ENCODE measurements at places on chromosomes 7 and 10.
A peak's percentile ranks its signal among the peaks of the same experiment; 100 is the strongest.

DNA sequence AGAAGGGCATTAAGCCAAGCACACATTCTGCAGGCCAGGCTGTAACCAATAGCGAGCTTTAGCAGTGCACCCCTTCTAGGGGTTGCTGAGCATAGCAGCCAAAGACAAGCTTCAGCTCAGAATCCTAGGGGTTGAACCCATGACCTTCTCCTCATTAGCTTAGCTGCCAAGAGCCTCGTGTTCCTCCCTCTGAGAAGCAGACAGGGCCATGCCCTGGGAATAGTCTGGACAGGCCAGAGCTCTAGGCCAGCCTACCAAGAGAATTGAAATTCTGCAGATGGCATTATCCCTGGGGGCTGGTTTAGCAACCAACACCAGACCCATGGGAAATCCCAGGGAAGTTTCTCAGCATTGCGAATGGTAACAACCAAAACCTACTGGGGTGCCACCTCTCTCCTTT is 77.2 kb downstream of the PLXNA4 start:
- no peak for DNase-seq

GRCh38 chr7:87213252-87213651 is 6.3 kb downstream of the TMEM243 start:
- DNase-seq: no peak

GRCh38 chr7:37756797-37757551 is 73.4 kb downstream of the GPR141 start:
- DNase-seq: no peak

- DNase-seq: no peak
These were observed 30.2 kb downstream of the TAS2R16 start for GRCh38 chr7:122965306-122965705.

- DNase-seq: no peak
These were observed 74.3 kb downstream of the PTN start for GRCh38 chr7:137269240-137269639.

DNA sequence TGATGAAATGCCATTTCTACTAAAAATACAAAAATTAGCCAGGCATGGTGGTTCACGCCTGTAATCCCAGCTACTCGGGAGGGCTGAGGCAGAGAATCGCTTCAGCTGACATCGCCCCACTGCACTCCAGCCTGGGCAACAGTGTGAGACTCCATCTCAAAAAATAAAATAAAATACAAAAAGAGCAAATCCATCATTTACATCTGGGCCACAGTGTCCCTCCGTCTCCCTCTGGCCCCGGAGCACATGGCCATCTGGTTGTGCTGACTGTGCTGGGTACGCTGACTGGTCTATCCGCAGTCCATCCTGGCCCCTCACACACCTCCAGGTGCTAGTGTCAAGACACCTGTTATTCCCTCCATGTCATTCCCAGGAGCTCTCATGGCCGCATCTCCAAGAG is 42.1 kb downstream of the KCNH2 start:
- DNase-seq: no peak

DNA sequence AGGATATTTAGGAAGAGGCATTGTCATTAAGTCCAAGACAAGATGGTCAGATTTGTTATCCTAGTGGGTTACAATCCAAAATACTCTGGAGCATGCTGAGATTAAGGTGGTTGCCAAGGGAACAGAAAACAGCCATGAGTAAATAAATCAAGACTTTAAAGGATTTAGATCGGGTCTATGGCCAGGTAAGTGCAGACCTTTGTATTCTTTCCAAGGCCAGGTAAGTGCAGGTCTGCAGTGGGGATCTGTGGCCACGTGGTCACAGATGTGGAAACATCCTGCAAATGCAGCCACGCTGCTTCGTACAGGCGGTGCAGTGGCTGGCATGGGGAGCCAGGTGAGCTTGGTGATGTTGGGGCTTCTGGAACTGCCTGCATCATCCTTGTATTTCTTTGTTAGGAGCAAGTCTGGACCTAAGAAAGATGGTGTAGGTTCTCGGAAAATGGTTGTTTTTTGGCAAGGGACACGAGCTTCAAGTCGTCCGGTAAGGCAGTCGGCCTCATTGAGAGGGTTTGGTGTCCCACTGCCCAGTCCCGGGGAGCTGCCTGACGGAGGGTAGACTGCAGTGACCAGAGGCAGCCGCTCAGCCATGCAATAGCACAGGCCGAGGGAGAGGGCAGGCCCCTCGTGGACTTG is 21.8 kb downstream of the ZNF775 start:
- no peak for DNase-seq

GRCh38 chr7:77859343-77859742 is 60.8 kb downstream of the PHTF2 start:
- no peak for DNase-seq

- no peak for DNase-seq
These were observed 77.6 kb downstream of the BICC1 start for GRCh38 chr10:58590152-58590840.

GRCh38 chr10:19209319-19209718 is 160.7 kb downstream of the MALRD1 start:
- DNase-seq: no peak

DNA sequence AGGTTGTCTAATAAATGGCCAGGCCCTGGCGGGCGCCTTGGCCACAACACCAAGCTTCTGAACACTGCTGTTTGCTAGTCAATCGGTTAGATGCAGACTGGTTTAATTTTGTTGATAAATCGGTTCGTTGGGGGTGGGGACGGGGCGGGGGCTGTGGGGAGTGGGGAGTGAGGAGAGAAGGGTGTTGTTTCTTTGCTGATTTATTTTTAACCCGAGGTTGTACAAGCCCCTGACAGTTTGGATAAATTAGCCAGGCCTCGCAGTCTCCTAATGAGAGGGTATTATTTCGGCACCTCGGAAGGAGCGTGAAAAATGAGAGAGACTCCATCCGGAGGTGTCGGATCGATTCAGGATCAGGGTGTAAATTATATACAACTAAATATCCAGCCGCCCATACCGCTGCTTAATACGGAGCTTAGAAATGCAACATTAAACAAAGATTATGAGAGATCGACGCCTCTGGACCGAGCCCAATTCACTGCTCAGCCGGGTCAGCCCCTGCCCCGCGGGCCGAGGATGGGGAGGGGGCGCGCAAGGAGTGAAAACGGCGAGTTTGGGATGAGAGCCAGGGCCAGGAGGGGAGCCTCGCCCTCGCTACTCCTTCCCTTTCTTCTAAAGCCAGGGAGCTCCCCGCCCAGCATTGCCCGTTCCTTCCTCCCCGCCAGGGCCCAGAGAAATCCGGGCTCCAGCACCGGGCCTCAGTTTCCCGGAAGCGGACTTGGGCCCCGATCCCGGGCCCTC is 8.0 kb downstream of the UNCX start:
- DNase-seq: no peak

DNA sequence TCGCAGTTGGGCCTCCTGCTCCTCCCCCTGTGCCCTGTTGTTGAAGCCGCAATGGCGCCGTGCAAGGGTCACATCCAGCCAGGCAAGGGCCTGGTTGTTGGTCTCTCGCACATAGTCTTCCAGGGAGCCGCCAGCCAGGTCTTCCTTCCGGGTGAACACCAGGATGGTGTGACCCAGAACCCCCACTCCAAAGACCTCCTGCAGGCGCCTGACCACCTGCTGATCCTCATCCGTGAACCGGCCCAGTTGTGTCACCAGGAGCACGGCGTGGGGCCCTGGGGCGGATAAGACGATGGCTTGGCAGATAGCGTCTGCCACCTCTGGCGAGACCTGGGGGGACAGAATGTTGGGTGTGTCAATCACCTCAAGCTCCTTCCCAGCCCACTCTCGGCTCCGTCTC is 4.2 kb downstream of the GIMAP6 start:
- no peak for DNase-seq

DNA sequence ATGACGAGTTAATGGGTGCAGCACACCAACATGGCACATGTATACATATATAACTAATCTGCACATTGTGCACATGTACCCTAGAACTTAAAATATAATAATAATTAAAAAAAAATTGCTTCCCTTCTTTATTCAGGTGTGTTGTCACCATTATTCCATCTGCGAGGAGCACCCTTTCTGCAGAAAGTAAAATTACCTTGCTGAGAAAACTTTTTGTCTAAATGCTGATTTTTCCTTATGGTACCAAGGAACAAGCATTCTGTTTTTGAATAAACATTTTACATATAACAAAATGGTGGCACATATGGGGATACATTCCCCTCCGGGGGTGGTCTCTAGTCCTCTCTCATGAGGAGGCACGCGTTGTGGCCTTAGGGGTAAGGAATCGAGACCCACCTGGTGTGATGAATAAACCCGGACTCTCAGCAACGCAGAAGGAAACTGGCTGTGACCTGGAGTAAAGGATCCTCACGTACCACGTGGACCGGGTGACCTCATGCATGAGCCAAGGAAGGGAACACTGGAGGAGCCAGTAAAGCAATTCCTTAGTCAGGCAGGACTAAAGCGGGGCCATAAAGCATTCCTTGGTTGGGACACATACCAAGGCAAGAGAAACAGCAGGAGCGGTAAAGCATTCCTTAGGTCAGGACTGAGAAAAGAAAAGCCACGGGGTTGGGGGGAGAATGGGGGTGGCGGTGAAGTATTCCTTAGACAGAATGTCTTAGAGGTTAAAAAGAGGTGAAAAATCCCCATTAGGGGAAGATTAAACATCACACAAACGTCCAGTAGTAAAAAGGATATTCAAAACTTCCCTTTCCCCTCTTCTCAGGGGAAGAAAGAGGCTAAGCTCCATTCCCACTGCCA is 20.8 kb upstream of the OPTN start:
- no peak for DNase-seq

GRCh38 chr7:128266883-128267594 is 26.0 kb downstream of the LEP start:
- no peak for DNase-seq

- no peak for DNase-seq
These were observed 73.0 kb downstream of the TFPI2 start for GRCh38 chr7:93817526-93817925.

DNA sequence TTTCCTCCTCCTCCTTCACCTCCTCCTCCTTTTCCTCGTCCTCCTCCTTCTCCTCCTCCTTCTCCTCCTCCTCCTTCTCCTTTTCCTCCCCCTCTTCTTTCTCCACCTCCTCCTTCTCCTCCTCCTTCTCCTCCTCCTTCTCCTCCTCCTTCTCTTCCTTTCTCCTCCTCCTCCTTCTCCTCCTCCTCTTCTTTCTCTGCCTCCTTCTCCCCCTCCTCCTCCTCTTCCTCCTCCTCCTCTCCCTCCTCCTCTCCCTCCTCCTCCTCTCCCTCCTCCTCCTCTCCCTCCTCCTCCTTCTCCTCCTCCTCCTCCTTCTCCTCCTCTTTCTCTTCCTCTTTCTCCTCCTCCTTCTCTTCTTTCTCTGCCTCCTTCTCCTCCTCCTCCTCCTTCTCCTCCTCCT is 13.6 kb downstream of the PLXNA4 start:
- DNase-seq: no peak

GRCh38 chr7:136114966-136115762 is 138.0 kb upstream of the MTPN start:
- peak; percentile 40 for DNase-seq

- no peak for DNase-seq
These were observed 17.1 kb downstream of the MCU start for GRCh38 chr10:72709041-72709440.

- peak; percentile 52 for DNase-seq
These were observed 427.1 kb downstream of the GPAM start for GRCh38 chr10:111756217-111757061.
